ENCODE measurements at places on chromosomes 5 and 9.

DNA sequence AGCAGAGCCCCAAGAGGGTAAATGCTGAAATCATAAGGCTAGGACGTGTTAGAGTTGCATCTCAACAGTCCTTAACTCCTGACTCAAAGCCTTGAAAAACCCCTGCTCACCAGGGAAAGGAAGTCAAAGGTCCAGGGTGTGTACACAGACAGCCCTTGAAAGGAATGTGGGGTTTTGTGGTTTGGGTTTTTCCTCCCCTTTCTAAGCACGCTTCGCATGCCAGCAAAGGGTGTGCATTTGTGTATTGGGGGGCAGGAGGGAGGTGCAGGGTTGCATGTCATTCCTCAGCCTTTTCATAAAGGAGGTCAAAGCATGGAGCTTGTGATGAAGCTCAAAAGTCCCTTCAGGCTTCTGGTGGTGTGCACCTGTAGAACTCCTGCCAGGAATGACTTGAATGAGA, 17.3 kb upstream of the XPA start:
- no peak for DNase-seq

DNA sequence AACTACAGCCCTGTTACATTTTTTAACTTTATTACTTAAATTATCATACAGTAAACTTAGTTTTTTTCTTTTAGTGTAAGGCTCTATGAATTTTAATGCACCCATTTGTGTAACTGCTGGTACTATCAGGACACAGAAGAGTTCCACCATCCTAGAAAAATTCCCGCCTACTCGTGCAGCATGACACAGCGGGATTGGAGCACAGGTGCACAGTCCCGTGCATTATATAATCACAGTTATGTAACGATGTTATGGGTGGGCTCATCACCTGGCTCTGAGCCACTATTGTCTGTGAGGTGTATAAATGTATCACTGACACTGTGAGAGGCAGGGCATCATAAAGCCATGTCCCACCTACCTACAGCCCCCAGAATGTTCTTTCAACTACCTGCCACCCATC, 80.7 kb downstream of the DRD1 start:
- no peak for DNase-seq

DNA sequence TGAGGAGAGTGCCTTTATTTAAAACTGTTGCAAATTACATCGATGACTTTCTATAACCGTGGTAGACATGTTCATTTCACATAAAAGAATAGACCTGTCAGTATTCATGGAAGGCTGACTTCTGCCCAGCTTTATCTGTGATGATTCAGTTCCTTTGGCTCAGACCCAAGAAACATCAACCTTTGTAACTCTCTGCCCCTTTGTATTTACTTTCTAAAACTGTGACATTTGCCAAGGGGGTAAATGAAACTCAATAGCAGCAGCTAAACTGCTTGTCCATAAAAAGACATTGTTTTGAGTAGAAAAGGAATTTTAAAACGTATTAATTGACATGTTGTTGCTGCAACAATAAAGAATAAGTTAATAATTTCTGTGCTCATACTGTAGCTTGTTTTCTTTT, 137.8 kb upstream of the ANKH start:
- DNase-seq, result no peak

- DNase-seq, result no peak
These were observed 312.8 kb downstream of the NSG2 start for GRCh38 chr5:174358276-174358675.

DNA sequence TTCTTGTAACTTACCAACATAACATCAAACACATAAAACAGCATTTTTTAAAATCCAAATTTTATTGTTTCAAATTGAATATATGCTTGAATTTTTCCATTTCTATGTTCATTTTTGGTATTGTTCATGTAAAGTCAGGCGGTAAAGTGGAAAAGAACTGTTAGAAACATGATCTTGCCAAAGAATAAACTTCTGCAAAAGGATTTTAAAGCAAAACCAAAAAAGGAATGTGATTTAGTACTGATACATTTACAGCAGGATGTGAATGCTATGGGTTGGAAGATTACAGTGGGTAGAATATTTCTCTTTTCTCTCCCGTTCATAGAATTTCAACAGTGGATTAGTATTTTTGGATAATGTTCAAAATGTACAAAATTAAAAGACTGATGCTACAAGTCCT, 277.2 kb upstream of the MPDZ start:
- no peak for DNase-seq

GRCh38 chr9:2299156-2299842, 284.2 kb downstream of the SMARCA2 start:
- DNase-seq, result no peak

- no peak for DNase-seq
These were observed 8.8 kb downstream of the GARNL3 start for GRCh38 chr9:127273326-127273725.

- DNase-seq, result no peak
These were observed 390.3 kb downstream of the ANXA1 start for GRCh38 chr9:73541923-73542322.

DNA sequence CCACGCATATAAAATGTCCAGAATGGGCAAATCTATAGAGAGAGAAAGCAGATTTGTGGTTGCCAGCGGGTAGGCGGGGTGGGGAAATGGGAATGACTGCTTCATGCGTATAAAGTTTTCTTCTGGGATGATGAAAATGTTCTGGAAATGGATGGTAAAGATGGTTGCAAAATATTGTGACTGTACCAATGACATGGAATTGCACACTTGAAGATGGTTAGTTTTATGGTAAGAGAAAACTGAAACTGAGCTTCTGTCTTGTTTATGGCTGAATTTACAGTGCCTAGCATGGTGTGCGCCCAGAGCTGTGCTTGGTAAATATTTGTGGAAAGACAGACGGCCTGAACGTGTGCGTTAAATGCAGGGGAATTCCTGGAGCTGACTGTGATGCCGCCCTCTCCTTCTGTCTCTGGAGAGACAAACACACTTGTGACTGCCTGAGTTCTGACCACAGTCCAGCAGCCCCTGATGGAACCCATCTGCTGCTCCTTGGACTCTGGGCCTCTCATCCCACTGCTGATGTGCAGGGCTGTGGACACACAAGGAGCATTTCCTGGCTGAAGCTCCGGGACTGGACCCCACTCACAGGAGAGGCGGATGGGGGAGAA, 8.6 kb upstream of the PTGES start:
- DNase-seq, result no peak

DNA sequence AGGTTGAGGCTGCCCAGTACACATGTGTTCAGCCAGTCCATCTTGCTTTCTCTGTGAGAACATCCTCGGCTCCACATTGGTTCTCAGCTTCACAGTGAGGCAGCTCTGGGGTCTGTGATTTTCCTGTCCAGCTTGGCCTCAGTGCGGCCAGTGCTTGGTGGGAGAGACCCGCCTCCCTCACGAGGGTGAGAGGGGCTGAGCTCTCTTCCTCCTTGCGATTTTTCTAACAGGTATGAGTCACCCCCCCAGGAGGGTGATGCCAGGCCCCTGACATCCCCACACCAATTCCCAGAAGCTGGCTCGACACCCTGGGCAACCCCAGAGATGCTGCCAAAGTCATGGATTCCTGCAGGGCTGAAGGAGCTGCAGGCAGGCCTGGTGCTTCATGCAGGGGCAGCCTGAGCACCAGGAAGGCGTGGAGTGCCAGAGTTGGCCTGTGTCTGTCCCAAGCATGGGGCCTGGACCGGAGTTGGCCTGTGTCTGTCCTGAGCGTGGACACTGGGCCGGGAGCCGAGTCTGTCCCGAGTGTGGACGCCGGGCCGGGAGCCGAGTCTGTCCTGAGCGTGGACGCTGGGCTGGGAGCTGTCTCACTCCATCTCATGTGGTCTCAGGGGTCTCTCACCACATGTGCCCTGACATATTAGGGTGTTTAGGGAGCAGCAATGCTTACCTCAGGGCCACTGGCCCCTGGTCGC, 408.6 kb upstream of the IRX4 start:
- DNase-seq, result no peak

DNA sequence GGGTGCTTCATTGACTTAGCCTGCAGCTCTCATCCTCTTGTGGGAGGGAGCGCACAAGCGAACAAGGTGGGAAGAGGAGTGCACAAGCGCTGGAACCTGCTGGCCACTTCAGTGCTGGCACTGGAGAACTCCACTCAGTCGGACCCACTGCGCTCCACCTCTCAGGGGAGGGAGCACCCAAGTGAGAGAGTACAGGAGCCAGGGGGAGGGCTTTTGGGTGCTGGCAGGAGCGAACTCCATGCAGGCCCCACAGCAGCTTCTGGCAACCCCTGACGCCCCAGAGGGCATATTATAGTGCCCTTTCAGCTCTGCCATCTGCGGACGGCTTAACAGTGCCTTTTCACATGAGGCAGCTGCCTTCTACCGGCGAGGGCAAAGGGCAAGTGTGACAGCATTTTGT, 774.2 kb upstream of the COX7C start:
- no peak for DNase-seq

GRCh38 chr5:17099946-17100345, 117.5 kb upstream of the BASP1 start:
- no peak for DNase-seq

DNA sequence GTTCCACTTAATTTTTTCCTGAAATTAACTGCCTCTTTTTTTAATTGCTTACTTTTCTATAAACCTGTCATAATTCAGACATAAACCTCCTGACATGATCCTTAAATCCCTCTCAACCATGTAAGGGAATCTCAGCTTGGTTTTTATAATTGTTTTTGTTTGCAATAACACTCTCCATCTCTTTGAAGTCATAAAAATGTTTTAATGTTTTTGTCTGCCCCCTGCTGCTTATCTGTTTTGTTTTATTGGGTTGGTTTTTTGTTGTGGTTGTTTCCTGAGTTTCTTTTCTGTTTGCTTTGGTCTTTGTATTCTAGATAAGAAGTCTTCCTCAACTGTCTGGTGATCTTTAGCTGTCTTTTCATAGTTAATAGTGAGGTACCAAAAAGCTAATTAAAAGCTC, 142.0 kb downstream of the CDH6 start:
- DNase-seq, result no peak

DNA sequence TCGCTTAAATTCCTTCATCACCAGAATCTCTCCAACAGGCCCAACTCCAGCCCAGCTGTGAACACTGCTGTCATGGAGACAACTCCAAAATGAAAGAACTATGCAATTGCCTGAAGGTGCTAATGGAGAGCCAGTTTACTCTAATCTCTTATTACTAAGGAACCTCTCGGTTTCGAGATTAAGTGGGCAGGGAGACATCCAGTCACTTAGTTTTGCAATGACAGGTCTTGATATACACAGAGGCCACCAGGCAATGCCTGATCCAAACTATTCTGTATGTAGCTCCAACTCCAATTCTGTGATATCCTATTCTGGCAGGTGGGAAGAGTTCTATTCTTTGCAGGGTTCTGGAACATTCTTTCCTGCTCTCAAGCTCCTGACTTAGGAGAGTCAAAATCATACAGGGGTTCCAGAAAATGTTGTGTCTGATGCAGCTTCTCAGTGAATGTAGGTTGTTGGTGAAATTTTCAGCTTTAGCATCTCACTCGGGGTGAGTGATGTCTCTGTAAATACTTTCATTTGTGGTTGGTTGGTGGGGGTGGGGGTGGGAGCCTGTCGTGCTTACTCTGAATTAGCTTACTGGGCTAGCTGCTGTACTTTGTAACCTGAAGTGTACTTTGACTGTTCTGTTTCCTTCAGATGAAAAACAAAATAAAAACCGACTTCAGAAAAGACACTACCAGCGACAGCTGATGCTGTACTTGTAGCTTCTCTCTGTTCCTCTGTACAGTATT, 170.9 kb downstream of the PALM2AKAP2 start:
- DNase-seq, result no peak

DNA sequence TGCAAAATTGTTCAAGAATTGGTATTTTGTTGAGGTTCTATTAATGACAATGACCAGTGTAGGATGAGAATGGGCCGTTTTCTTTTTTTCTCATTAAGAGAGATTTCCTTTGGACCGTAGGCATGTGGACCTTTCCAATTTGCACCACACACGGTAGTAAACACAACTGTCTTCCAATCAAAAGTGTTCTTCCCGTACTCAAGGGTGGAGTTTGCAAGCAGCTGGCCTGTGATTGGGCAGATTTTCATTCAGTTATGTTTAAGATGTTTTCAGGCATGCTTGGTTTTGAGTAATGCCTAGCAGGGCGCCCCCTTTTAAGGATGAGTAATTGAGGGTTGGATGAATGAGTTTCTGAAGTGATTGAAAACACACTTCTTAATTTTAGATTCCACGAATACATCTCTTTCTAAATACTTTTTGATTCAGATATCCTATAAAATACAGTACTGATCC, 2.5 kb downstream of the KDM3B start:
- peak; percentile 40 for DNase-seq

DNA sequence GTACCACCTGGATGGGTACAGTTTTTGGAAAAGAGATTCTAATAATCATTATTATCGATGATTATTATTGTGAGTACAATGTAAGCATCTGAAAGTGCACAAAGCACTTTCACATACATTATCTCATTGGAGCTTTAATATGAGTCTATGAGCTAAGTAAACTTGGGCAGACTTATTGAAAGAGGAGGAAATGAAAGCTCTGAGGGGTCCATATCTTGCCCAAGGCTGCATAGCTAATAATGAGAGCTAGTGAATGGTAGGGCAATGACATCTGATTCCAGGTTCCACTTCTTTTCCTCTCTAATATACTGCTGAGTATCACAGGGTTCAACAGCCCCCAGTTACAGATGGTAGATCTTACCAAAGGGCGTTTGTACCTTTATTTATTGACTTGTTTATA, 26.1 kb downstream of the TIMD4 start:
- no peak for DNase-seq

DNA sequence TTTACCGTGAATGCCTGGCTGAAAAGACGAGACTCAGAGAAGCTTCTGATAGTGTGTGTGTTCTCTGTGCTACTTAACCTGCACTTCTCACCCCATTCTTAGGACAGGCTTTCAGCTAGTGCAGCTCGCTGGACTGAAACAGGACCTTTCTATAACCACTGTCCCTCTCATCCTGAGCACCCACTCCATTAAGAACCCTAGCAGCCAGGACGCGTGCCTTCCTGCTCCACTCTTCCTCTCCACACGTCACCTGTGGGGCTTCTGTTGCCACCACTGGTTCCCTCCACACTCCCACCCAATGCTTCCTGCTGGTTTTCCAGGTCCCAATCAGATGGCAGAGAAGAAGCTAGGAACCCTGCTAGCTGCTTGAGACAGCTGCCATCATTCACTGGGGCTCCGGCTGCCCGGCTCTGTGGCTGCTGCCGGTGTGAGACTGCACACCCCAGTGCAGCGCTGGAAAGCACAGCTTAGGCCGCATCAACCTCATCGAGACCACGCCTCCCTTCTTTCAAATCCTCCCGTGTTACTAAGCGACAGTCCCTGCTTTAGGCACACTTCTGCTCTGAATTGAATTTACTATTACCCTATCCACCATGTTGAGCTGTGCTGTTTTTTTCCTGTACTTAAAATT, 44.0 kb downstream of the RNF130 start:
- DNase-seq, result no peak

- DNase-seq, result no peak
These were observed 358.7 kb upstream of the KLF4 start for GRCh38 chr9:107847978-107848964.

GRCh38 chr9:81559709-81560108, 129.6 kb downstream of the TLE1 start:
- DNase-seq, result no peak

GRCh38 chr9:11962327-11962726, 730.9 kb upstream of the TYRP1 start:
- no peak for DNase-seq

DNA sequence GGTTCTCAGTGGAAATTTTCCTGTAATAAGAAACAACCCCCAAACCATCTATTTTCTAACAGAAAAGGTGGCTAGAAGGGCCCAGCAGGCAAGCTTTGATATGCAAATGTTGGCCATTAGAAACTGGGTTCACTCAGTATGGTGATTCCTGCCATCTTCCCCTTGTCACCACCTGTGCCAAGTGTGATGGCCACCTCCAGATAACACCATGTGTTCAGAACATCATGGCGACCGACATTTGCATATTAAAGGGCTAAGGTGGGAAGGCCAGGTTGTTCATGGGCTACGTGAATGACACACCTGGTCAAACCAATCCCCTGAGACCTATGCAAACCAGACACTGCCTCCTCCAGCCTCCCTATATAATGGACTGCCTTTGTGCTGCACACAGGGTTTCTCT, 20.4 kb downstream of the FOXE1 start:
- no peak for DNase-seq

All from stimulated activated CD4-positive, alpha-beta T cell treated with anti-CD3 and anti-CD28 coated beads, Interleukin-2, amount 100 ng/mL, for 48 hours (primary cell).